ENCODE measurements at places on chromosomes 16 and 17.
A peak's percentile ranks its signal among the peaks of the same experiment; 100 is the strongest.

- no peak for DNase-seq
Observed at GRCh38 chr16:77789085-77790008, 983 bp downstream of the VAT1L start.

GRCh38 chr17:55750750-55751657, at the start of gene PCTP:
Gene PCTP (plus strand): TSS chr17:55751051. CDS start chr17:55751104, 53 bp downstream.
- peak; percentile 61 for DNase-seq

DNA sequence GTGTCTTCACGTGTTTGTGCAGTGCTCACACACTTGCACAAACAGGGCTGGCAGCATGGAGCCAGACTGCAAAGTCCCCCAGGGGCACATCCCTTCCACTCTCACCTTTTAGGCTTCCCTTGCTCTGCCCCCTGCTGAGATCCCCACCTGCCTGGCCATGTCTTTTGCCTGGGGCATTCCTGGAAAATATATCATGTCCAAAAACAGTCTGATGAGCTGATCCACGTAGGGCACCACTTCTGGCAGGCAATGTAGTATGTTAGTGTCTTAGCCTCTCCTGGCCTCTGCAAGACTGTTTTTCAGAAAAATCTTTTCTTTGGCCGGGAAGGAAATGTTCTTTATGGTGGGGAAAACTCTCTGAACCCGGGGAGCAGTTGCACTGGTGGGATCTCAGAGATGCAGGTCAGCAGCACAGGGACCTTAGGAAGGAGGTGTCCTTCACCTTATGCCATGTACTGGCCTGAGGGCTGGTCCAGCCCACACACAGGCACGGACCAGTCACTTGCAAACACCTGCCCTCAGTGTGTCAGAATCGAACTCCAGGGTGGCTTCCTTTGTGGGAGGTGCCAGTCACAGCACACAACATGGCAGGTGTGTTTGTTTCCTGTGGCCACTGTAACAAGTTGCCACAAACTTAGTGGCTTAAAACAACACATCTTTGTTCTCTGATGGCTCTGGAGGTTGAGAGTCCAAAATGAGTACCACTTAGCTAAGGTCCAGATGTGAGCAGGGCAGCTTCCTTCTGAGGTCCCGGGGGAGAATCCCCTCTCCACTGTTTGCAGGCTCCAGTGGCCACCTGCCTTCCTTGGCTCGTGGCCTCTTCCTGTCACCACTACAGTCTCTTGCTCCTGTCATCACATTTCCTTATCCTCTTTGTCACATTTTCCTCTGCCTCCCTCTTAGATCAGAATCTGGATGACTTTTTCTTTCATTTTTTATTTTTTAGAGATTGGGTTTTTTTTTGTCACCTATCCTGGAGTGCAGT, 46.6 kb downstream of the MPRIP start:
- no peak for DNase-seq

GRCh38 chr17:66412857-66413558, 110.6 kb downstream of the PRKCA start:
- DNase-seq = no peak

- no peak for DNase-seq
Observed at GRCh38 chr17:82497483-82498405, 21.8 kb upstream of the FOXK2 start.
